ENCODE measurements at places on chromosomes 5 and 9.
A peak's percentile ranks its signal among the peaks of the same experiment; 100 is the strongest.

DNA sequence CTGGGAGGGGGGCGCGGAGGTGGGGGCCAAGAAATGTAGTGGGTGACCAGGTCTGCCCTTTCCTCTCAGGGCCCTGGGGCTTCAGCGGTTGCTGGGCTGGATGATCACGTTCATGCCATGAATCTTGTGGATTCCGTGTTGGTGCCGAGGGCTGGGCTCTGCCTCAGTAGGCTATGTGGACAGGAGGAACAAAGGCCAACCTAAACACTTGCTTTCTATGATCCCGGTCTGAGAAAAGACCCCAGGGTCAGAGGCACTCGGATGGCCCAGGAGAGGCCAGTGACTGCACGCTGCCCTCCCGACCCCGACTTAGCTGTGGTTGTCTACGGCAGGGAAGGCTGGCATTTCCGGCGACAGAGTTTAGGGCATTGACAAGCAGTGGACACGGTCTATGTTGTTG is 26.6 kb downstream of the PHF2 start:
- DNase-seq, result no peak

DNA sequence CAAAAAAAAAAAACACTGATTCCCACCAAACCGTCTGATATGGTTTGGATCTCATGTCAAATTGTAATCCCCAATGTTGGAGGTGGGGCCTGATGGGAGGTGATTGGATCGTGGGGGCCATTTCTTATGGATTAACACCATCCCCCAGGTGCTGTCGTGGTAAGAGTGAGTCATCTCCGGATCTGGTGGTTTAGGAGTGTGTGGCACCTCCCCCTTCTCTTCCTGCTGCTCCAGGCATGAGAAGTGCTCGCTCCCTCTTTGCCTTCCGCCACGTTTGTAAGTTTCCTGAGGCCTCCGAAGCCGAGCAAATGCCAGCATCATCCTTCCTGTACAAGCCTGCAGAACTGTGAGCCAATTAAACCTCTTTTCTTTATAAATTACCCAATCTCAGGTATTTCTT is 45.2 kb downstream of the HSD17B3 start:
- no peak for DNase-seq

- peak; percentile 56 for DNase-seq
Measured at GRCh38 chr5:10701567-10702039, 59.4 kb downstream of the DAP start.

- DNase-seq, result no peak
Measured at GRCh38 chr5:106587-106986, 14.6 kb downstream of the PLEKHG4B start.

DNA sequence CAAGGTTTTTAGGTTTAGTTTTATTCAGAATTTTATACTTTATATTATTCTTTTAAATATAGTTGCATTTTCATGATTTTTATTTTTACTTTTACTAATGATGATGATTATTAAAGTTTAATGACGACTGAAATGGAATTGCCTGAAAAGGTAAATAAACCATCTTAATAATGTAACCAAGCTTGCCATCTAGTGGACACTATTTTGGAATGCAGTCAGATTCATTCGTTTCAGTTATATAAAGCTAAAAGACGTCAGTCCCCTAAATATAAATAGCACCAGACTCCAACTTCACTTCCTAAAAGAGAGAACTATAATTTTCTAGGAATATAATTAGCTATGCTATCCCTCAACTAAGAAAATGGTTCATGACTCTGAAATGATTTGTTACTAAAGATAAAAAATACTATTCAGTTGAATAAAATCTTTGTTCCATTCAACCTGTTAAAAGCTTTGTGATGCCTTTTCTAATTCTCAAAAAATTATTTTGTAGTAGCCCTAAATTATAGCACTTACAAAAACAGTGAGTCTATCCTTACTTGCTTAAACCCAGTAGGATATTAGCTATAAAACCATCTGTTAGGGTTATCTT is 19.9 kb downstream of the ABITRAM start:
- no peak for DNase-seq

- DNase-seq, result no peak
Measured at GRCh38 chr5:95784514-95785302, 37.8 kb downstream of the GLRX start.

- DNase-seq, result no peak
Measured at GRCh38 chr9:121871431-121872025, 220.1 kb downstream of the DAB2IP start.

DNA sequence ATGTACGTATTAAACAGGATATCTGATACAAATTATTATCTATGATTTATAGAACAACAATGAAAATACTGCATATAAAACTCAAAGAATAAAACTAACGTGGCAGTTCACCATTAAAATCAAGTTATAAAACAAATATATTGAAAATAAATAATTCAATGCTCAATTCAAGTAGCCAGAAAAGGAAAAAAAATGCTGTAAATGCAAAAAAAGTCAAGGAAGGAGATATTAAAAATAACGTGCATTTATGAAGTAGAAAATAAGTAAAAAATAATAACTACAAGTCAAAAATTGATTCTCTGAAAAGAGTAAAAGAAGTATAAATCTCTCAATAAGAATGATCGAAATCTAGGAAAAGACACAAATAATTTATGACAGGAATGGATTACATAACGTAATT is 460.5 kb upstream of the CD180 start:
- no peak for DNase-seq

- no peak for DNase-seq
Measured at GRCh38 chr5:74641735-74642542, 1.4 kb upstream of the ENC1 start.

DNA sequence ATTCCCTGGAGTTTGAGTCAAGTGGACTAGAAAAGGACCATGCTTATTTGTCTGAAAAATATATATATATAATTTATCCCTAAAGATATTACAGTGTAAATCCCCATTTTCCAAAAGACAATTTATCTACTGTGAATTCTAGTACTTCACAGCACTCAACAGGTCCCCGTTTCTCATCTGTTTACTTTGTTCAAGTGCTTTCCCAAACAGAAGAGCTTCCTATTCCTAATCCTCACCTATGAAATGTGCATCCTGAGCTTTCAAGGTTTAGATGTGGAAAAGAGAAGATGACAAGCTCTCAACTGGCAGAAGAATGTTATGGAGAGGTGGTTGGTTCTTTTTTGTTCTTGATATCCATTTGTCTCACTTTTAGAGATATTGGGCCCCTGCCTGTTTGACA is 401.6 kb upstream of the ZNF608 start:
- DNase-seq, result no peak

GRCh38 chr5:80963521-80963895 is 3.3 kb downstream of the RASGRF2 start:
- DNase-seq, result no peak

GRCh38 chr5:178622679-178623247 is 4.1 kb downstream of the CLK4 start:
- DNase-seq, result no peak

DNA sequence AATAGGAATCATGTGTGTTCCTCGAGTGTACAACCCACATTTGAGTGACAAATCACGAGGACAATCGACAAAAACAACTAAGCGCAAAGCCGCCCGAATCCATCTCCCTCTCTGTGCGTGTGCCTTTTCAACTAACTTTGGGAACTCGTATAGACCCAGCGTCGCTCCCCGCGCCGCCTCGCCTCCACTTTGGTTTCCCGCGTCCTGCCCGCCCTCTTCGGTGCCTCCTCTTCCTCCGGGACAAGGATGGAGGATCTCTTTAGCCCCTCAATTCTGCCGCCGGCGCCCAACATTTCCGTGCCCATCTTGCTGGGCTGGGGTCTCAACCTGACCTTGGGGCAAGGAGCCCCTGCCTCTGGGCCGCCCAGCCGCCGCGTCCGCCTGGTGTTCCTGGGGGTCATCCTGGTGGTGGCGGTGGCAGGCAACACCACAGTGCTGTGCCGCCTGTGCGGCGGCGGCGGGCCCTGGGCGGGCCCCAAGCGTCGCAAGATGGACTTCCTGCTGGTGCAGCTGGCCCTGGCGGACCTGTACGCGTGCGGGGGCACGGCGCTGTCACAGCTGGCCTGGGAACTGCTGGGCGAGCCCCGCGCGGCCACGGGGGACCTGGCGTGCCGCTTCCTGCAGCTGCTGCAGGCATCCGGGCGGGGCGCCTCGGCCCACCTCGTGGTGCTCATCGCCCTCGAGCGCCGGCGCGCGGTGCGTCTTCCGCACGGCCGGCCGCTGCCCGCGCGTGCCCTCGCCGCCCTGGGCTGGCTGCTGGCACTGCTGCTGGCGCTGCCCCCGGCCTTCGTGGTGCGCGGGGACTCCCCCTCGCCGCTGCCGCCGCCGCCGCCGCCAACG is at the start of gene GPR150:
GPR150 (plus strand) TSS at position 58 of the 840 bp plus-strand sequence; CDS start at position 247, 189 bp downstream.
- DNase-seq, result peak; percentile 61

GRCh38 chr5:67677422-67677970 is 480.9 kb upstream of the CD180 start:
- no peak for DNase-seq

DNA sequence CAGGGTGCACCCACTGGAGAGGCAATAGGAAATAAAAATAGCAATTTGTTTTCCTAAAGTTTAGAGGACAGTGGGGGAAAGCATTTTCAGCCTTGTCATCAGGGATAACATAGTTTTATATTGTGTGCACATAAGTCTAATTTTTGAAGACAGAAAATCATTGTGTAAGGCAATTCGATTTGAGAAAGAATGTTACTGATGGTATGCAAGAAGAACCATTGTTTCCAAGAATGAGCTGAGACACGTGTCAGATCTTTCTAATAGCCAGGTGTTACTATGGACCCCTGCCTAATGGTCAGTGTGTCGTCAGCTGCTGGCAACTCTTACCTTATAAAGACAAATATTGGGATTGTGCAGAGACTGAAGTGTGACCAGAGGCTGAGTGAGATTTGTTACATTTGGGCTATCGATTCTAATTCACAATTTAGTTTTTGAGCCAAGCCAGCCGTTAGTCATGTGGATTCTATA is 67.1 kb upstream of the PPP2R2B start:
- DNase-seq, result no peak

DNA sequence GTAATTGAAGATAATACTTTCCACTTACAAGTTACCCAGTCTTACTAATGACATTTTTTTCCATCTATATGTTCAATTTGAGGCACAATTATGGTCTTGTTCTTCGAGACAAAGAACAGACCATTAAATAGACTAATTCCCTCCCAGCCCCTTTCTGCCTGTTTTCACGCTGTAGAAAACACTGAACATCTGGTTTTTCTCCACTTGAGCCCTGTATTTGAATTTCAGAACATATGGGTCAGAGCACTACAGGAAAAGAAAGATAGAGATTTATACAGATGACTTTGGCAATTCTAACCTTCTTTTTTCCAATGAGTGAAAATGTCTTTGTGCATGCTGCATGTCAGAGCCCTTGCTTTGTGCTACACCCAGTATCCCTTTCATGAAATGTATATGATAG is 506.9 kb downstream of the LRRC70 start:
- no peak for DNase-seq

- DNase-seq, result no peak
Measured at GRCh38 chr9:83451308-83451707, 86.9 kb downstream of the FRMD3 start.

DNA sequence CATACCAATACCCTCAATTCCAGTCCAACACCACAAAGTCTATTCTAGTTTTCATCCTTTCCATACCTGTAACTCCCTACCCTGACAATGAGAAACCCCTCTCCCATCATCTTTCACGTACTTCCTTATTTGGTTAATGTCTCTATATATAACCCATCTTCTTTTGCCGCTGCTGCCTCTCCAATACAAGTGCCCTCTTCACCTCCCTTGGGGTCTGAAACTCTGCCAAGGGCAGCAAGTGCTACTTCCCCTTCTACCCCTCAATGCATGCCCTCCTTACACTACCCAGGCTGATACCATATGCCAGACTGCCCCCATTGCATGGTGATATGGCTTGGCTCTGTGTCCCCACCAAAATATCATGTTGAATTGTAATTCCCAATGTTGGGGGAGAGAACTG is 24.4 kb upstream of the SMIM15 start:
- no peak for DNase-seq

DNA sequence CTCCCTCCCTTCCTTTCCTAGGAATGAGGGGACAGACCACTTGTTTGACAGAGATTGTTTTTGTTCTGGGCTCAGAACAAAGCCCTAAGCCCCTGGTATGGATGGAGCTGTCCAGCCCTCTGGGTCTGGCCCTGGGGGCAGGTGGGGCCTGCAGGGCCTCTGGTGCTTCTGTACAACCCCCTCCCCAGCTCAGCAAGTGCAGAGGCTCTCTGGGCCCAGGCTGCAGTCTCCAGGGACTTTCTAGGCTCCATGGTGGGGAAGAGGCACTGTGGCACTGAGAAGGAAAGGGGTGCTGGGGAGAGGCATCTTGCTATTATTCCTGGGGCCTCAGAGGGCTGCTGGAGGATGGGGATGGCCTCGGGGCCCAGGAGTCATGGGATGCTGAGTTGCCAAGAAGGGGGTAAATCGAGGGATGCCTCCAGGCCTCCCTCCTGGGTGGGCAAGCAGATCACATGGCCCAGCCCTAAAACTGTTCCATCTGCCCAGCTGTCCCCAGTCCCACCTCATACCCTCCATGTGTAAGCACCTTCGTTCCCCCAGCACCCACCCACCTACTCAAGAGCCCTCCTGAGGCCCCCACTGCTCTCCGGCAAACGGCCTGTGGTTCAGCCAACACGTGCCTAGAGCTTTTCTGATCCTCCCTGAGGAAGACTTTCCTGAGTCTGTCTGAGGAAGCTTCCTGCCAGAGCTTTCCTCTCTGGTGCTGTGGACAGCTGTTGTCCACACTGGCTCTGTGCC is 225.7 kb downstream of the CACNA1B start:
- DNase-seq, result no peak

DNA sequence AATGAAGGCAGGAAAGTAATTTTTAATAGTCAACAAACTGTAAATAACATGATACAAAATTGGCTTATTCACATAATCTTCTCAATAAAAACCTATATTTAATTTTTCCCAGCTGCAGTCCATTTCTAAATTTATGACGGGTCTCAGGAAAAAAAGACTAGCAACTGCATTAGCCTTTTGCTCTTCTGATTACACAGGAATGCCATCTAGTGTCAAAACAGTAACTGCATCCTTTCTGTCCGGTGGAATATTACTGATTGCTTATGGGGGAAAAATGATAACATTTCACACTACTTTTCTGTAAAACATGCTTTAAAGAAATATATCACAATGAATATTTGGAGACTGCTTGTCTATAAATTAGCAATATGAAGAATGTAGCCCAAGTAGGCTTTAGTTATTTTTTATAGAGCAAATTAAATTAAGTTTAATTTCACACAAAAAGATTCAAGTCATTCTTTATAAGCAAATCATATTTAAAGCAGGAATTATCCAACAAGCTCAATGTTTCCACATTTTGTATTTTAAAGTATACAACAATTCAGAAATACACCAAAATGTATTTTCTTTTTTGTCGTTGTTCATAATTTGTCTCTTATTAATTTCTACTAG is 534.7 kb downstream of the CDH10 start:
- no peak for DNase-seq

DNA sequence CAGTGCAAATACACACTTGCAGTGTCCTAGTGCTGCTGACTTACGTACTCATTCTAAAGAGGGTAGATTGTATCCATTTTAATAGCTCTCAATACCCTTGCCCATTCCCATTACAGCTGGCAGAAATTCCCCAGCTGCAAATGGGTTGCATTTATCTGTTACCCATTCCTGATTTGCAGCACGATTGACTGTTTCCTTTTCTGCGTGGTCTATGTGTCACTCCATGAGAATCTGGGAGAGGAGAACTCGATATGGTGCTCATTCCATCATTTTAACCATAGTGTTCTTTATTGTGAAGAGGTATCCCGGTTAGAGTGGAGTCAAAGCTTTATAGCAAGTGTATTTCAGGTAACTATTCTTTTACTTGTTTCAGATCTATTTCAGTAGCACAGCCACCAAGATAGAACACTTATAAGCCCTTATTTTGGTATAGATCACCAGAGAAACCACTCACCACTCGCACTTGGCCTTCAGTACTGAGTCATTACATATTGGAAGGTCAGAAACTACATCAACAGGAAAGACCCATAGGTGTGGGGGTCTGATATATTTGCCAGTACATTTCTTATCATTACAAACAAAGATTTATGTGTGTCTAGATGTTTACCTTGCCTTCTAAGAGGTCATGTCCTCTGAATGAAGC is 139.5 kb downstream of the MUSK start:
- DNase-seq, result no peak
